ENCODE measurements at places on chromosomes 6 and 20. TPM values are rescaled to one million over a fixed set of nuclear protein-coding genes. Genes with fewer than 3 reads are reported as not detected.

HMGCLL1 gene
- not detected for total RNA-seq

FLRT3 gene
- total RNA-seq, result under 0.01 TPM

SEL1L2 gene
- not detected for total RNA-seq

DEFB121 gene
- not detected for total RNA-seq

CCM2L gene
- 9.1 TPM for total RNA-seq

PDE7B gene
- total RNA-seq, result 18.8 TPM

GPR63 gene
- not detected for total RNA-seq

DCDC2 gene
- total RNA-seq, result 0.15 TPM

GPR6 gene
- total RNA-seq, result not detected

MYH7B gene
- not detected for total RNA-seq

EEF1A2 gene
- total RNA-seq, result 3.6 TPM

KAT14 gene
- 13.2 TPM for total RNA-seq

CST2 gene
- total RNA-seq, result not detected

NKX2-4 gene
- not detected for total RNA-seq

TMC2 gene
- not detected for total RNA-seq

MAK gene
- not detected for total RNA-seq

POU3F2 gene
- total RNA-seq, result not detected

MRAP2 gene
- 18.8 TPM for total RNA-seq

TMEM217 gene
- 4.3 TPM for total RNA-seq

All from epithelial cell of umbilical artery (primary cell).